ENCODE measurements at places on chromosomes 11 and 22.

- DNase-seq: no peak
Observed at GRCh38 chr11:81104051-81104450, 1629.6 kb downstream of the FAM181B start.

- DNase-seq: no peak
Observed at GRCh38 chr11:118909619-118910308, 16.0 kb downstream of the BCL9L start.

DNA sequence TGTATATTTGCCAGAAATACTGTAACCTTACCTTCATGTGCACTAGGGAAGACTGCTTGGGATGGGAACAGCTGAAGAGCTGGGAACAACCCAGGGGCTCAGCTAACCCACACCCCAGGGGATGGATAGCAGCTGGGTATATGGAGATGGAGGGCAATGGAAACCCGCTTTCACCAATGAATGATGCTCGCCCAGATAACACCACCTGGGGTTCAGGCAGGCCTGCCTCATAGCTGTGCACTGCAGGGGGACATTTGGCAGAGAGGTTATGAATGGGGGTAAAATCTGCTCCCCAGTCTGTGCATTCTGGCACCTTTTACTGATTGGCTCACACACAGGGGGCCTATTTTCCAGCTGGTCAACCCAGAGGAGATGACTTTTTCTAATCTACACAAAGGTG lies 170.7 kb downstream of the CHST1 start:
- no peak for DNase-seq

GRCh38 chr11:60377401-60378136 lies 763 bp upstream of the MS4A7 start:
- DNase-seq: no peak

DNA sequence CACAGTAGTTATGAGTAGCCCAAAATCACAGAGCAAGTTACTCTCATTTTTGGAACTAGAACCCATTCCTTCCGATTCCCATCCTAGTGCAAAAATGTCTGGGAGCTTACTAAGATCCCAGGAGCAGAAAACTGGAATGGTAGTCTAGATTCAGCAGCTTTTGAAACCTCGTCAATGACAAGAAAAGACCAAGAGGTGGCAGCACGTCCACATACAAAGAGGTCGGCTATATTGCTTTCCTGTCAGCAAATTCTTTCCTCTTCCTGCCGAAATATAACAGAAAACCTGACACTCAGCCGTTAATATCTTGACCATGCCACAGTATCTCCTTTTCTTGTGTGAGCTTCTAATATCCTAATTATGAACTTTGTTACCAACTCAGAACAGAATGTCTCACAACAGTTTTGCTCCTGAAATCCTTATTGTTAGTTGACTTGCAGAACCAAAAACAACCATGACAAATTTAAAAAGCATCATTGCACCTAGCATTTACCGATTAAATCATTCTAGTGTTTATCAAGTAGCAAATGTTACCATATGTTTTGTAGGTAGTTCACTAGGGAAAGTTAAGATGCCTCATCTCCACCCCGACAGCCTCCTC lies 92.8 kb upstream of the OR9G4 start:
- peak; percentile 20 for DNase-seq

- no peak for DNase-seq
Observed at GRCh38 chr11:13160806-13161205, 116.8 kb upstream of the BMAL1 start.
